ENCODE measurements at places on chromosomes 6 and 20. TPM values are rescaled to one million over a fixed set of nuclear protein-coding genes. Genes with fewer than 3 reads are reported as not detected.

Gene HMGA1
- 22.6 TPM for total RNA-seq

Gene SRXN1
- total RNA-seq, result 9.9 TPM

DNA sequence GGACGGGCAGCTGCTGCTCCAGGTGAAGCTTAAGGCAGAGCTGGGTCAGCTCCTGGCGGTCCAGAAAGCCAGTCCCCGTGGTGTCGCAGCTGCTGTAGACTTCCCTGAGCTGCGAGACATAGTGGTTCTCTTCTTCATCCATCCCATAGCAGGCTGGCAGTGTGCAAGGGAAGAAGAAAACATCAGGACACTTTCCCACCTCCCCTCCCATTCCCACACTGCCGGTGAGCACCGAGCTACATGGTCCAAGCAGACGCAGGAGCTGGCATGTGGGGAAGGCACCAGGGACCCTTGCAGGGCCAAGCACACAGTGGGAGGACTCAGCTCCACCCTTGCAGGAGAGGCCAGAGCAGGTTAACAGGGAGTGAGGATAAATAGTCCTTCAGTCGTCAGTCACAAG is 58.9 kb downstream of the NINL start:
- H3K4me1 ChIP-seq, result peaks cover 7% of the 10 kb centered on the region
- no peak for DNase-seq
- no peaks in the 10 kb centered on the region for H3K36me3 ChIP-seq
- no peak overlapping the region for H3K27ac ChIP-seq
- H3K27me3 ChIP-seq, result no peaks in the 10 kb centered on the region
- H3K4me3 ChIP-seq, result no peak overlapping the region

DNA sequence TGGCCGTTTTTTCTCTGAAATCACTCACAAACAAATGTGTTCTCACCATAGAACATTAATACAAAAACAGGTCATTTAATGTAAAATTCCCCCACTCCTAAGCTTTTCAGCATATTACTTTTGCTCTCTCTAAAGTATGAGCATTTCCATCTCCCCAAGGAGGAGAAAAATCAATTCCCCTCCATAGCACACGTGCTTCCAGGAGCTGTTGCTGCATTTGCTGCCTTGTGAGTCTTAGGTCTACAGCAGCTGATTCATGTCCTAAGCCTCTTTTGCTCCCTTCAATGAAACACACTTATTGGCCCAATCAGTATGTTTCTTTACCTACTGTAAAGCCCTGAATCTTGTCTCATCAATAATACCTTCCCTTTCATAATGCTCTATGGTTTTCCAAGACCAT is 6.4 kb upstream of the COL9A1 start:
- no peaks in the 10 kb centered on the region for H3K4me1 ChIP-seq
- no peak overlapping the region for H3K27ac ChIP-seq
- no peak for DNase-seq
- no peaks in the 10 kb centered on the region for H3K27me3 ChIP-seq
- H3K4me3 ChIP-seq, result no peak overlapping the region

- no peak overlapping the region for H3K27ac ChIP-seq
- H3K4me3 ChIP-seq, result no peak overlapping the region
- H3K36me3 ChIP-seq, result no peaks in the 10 kb centered on the region
- no peaks in the 10 kb centered on the region for H3K27me3 ChIP-seq
- DNase-seq, result no peak
Observed at GRCh38 chr6:169035385-169036240, 218.0 kb downstream of the THBS2 start.

GRCh38 chr20:38108986-38109541 is 56.0 kb downstream of the TGM2 start:
- H3K36me3 ChIP-seq, result no peaks in the 10 kb centered on the region
- peak overlapping the region; percentile 56 for H3K27ac ChIP-seq
- H3K4me3 ChIP-seq, result no peak overlapping the region
- peak; percentile 25 for DNase-seq
- no peaks in the 10 kb centered on the region for H3K27me3 ChIP-seq

DNA sequence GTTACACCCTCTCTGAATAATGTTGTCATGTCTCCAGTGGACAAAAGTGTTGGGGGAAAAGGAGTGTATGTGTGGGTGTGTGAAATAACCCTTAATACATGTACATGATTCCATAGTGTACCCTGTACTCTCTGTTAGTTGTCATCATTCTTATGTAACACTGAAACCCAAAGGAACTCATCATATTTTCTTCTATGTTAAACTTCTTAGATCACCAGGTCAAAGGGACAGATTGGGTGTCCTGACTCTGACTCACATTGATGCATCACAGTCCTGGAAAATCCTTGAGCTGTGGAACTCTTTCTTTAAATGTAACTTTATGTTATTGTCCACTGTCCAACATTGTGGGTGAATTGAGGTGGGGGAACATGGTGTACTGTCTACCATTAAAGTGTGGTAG is 350.5 kb downstream of the DHX35 start:
- no peak for DNase-seq
- no peak overlapping the region for H3K27ac ChIP-seq
- no peak overlapping the region for H3K4me3 ChIP-seq
- no peaks in the 10 kb centered on the region for H3K27me3 ChIP-seq
- no peaks in the 10 kb centered on the region for H3K36me3 ChIP-seq

- H3K27ac ChIP-seq, result no peak overlapping the region
- H3K36me3 ChIP-seq, result no peaks in the 10 kb centered on the region
- no peaks in the 10 kb centered on the region for H3K27me3 ChIP-seq
Observed at GRCh38 chr6:99276747-99277146, 72.7 kb downstream of the FAXC start.

GRCh38 chr6:90468080-90468479 is 118.8 kb downstream of the MAP3K7 start:
- no peak for DNase-seq
- H3K4me1 ChIP-seq, result no peaks in the 10 kb centered on the region
- no peaks in the 10 kb centered on the region for H3K36me3 ChIP-seq

Gene KIF25
- total RNA-seq, result not detected

Gene RBM24
- total RNA-seq, result not detected

Gene ABHD16B
- not detected for total RNA-seq

DNA sequence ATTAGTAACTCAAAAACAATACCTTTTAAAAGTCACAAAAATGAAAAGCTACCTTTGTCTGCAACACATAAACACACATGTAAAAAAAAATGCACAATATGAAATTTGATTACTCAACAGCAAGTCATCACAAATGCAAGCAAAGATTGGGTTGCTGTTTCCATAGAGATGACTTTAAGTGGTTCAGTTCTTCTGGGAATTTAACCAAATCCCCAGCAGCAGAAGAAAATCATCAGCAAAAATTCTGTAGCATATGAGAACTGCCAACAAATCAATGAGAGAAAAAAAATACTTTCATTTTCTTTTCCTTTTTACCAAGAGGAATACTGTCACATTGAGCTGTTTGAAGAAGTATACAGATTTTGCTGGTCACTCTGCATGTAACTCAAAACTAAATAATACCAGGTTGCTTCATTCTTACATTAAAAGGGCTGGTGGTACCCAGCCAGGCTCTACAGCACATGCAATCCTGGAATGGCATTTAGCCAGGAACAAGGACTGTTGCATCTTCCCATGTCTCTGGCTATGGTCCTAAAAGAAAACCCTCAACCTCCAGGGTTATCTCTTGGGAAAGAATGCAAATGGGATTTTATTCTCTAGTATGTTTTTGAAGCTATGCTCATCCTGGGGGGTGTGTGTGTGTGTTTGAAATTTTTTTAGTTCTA is 158.3 kb downstream of the OPRM1 start:
- no peaks in the 10 kb centered on the region for H3K36me3 ChIP-seq
- no peak for DNase-seq
- H3K27ac ChIP-seq, result no peak overlapping the region
- H3K27me3 ChIP-seq, result no peaks in the 10 kb centered on the region
- H3K4me3 ChIP-seq, result no peak overlapping the region

Gene FERMT1
- 3.0 TPM for total RNA-seq

GRCh38 chr6:123655521-123656306 is 19.0 kb upstream of the TRDN start:
- H3K27ac ChIP-seq, result no peak overlapping the region
- H3K4me1 ChIP-seq, result no peaks in the 10 kb centered on the region
- H3K27me3 ChIP-seq, result no peaks in the 10 kb centered on the region
- no peak overlapping the region for H3K4me3 ChIP-seq
- H3K36me3 ChIP-seq, result no peaks in the 10 kb centered on the region

- H3K36me3 ChIP-seq, result no peaks in the 10 kb centered on the region
- no peak for DNase-seq
- H3K27me3 ChIP-seq, result no peaks in the 10 kb centered on the region
- H3K4me1 ChIP-seq, result no peaks in the 10 kb centered on the region
- H3K27ac ChIP-seq, result no peak overlapping the region
Observed at GRCh38 chr6:146770965-146771735, 172.4 kb downstream of the ADGB start.

DNA sequence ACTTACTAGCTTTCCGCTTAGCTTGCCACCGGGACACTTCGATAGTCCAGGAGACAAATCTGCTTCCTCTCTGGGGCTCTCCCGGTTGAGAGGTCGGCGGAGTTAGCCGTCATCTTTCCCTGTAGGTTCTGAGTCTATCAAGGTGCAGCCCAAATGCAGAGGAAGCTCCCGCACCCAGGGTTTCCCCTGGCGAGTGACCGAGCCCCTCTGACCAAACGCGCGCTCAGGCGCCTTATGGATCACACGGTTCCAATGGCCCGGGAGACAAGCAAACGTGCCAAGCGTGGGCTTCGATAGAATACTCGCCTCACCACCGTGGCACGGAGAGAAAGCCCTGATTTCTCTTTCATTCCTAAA is 15.8 kb upstream of the FOXC1 start:
- H3K27ac ChIP-seq, result no peak overlapping the region
- H3K36me3 ChIP-seq, result no peaks in the 10 kb centered on the region
- H3K4me1 ChIP-seq, result peaks cover 8% of the 10 kb centered on the region
- no peak overlapping the region for H3K4me3 ChIP-seq
- H3K27me3 ChIP-seq, result no peaks in the 10 kb centered on the region

Gene FLRT3
- total RNA-seq, result 21.1 TPM

- no peaks in the 10 kb centered on the region for H3K27me3 ChIP-seq
- peaks cover 4% of the 10 kb centered on the region for H3K4me1 ChIP-seq
- no peak for DNase-seq
- no peak overlapping the region for H3K27ac ChIP-seq
Observed at GRCh38 chr6:155317186-155317585, 2.9 kb upstream of the TFB1M start.

Gene TCF15
- not detected for total RNA-seq

- H3K36me3 ChIP-seq, result no peaks in the 10 kb centered on the region
- H3K27me3 ChIP-seq, result no peaks in the 10 kb centered on the region
- no peak for DNase-seq
- peaks cover 9% of the 10 kb centered on the region for H3K4me1 ChIP-seq
- no peak overlapping the region for H3K4me3 ChIP-seq
- H3K27ac ChIP-seq, result peak overlapping the region; percentile 1
Observed at GRCh38 chr6:127566651-127567050, 10.3 kb upstream of the C6orf58 start.

DNA sequence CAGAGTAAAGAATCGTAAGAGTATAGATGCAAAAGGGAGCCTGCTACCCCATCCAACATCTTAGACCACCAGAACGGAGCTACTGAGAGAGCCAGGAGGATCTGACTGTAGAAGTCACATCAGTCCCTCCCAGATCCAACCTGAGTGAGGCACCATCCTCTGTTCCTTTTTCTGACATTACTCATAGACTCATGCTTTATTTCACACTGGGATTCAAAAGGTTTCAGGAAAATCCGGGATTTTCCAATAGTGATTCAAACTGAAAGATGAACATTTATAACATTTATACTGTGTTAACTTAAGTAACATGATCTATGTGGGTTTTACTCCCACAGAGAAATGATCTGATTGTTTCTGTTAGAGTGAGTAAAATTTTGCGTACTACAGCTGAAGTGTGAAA is 868.6 kb upstream of the GJE1 start:
- no peaks in the 10 kb centered on the region for H3K27me3 ChIP-seq
- H3K4me1 ChIP-seq, result no peaks in the 10 kb centered on the region

Gene COL11A2
- total RNA-seq, result 2.3 TPM

Gene C20orf204
- 3.0 TPM for total RNA-seq

DNA sequence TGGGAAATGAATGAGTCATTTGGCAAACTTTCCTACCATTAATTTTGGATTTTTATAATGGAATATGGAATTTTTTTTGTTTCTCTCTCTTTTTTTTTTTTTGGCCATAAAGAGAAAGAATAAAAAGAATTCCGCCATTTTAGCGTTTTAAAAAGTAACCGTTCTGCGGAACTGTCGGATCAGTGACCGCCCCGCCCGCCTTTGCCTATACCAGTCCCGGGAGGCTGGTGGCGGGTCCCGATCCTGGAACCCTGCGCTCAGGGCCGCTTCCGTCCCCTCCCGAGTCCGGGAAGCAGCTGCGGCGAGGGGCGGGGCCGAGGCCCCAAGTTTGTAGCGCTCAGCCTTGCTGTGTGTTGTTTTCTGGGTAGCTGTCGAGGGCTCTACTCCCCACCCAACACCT is 609 bp downstream of the L3MBTL1 start:
- DNase-seq, result no peak
- H3K27me3 ChIP-seq, result no peaks in the 10 kb centered on the region
- peaks cover 12% of the 10 kb centered on the region for H3K4me1 ChIP-seq
- peak overlapping the region; percentile 4 for H3K4me3 ChIP-seq
- no peaks in the 10 kb centered on the region for H3K36me3 ChIP-seq
- no peak overlapping the region for H3K27ac ChIP-seq

Gene APCDD1L
- total RNA-seq, result 1.3 TPM

DNA sequence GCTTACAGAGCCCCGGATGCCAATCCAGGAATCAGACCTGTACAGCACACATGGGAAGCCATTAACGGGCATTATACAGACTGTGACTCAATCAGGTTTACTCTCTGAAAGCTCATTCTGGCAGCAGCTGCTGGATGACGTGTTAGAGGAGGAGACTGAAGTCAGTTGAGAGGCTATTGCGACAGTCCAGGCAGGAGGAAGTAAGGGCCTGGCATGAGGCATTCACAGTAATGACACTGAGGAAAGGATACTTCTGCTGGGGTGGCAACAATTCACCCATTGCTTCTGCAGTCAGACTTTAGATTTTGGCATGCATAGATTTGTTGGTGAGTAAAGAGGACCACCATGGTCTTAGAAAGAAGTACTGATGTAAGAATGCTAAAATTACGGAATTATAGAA is 151.0 kb upstream of the HEY2 start:
- no peaks in the 10 kb centered on the region for H3K4me1 ChIP-seq
- no peak overlapping the region for H3K27ac ChIP-seq

DNA sequence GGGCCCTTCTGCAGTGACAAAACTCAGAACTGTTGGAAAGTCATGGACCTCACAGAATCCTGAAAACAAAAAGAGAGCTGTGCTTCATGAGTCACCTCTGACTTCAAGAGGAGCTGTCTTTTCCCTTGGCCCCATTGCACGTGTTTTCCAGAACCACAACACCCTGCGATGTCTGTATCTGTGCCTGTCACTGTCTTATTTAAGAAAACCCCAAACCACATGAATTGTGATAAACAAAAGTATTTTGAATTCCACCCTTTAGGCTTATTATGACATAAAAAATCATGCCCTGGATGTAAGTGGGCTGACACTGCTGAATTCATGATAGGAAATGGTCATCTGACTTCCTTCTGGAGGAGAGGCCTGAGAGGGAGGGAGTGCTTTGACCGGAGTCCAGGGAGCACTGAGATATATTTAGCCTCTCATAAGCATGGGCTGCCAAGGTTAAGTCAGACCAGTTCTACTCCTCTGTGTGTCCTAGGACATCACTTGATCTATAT is 96.4 kb upstream of the DUSP22 start:
- no peaks in the 10 kb centered on the region for H3K27me3 ChIP-seq
- H3K4me1 ChIP-seq, result no peaks in the 10 kb centered on the region
- DNase-seq, result no peak

All from body of pancreas (tissue), 4 donors.